ENCODE measurements at places on chromosomes 7 and 10.

DNA sequence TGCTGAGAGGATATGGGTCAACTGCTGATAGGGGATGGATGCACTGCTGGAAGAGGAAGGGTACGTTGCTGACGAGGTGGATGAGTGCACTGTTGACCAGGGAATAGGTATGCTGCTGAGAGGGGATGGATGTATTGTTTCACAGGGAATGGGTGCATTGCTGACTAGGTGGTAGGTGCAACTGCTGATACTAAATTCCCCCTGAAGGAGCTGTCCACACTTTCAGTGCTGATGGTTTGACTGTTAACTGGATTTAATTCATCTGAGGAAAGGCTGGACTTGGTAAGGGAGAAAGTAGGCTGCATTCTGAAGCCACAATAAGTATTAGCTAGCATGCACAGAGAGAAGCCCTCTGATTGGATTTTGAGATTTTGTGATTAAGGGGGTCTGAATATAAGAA is 1196.8 kb upstream of the PHF14 start:
- DNase-seq = no peak

GRCh38 chr10:116207690-116208089 is 65.3 kb downstream of the GFRA1 start:
- DNase-seq = no peak

DNA sequence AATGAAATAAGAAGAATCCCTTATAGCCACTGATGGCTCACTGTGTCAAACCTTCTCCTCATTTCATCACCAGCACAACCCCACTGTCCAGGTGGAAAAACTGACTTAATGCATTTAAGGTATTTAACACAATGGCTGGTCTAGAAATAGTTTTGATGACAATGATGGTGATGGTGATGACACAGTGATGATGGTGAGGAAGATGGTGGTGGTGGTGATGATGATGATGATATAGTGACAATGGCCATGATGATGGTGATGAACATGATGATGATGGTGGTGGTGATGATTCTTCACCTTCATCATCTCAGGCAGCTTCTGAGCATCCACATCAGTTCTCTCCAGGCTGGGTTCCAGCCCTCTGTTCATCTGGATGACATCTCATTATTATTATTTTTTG is 186.6 kb downstream of the TCERG1L start:
- no peak for DNase-seq

DNA sequence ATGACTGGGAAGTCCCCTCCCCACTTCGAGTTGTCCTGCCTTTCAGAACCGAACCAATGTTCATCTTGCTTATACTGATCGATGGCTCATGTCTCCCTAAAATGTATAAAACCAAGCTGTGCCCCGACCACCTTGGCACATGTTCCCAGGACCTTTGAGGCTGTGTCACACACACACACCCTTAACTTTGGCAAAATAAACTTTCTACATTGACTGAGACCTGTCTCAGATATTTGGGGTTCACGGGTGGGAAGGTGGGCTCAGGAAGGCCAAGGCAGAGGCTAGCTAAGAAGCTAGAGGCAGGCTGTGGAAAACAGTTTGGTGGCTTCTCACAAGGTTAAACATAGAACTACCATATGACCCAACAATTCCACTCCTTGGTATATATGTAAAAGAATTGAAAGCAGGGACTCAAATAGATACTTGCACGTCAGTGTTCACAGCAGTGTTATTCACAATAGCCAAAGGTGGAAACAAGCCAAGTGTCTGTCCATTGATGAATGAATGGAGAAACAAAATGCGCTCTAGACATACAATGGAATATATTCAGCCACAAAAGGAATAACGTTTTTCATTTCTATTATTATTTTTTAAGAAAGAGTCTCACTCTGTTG is 15.4 kb downstream of the PRF1 start:
- DNase-seq = no peak

GRCh38 chr10:18450298-18450697 is 201.1 kb downstream of the NSUN6 start:
- DNase-seq = no peak

- DNase-seq = no peak
Measured at GRCh38 chr7:7682861-7683260, 35.5 kb downstream of the RPA3 start.

- no peak for DNase-seq
Measured at GRCh38 chr10:129520440-129521080, 53.5 kb downstream of the MGMT start.

- no peak for DNase-seq
Measured at GRCh38 chr7:10998996-10999757, 25.5 kb downstream of the PHF14 start.

GRCh38 chr10:24114556-24114955 is 94.4 kb upstream of the KIAA1217 start:
- no peak for DNase-seq

GRCh38 chr10:117167789-117168674 is 29.3 kb upstream of the KCNK18 start:
- DNase-seq = no peak

DNA sequence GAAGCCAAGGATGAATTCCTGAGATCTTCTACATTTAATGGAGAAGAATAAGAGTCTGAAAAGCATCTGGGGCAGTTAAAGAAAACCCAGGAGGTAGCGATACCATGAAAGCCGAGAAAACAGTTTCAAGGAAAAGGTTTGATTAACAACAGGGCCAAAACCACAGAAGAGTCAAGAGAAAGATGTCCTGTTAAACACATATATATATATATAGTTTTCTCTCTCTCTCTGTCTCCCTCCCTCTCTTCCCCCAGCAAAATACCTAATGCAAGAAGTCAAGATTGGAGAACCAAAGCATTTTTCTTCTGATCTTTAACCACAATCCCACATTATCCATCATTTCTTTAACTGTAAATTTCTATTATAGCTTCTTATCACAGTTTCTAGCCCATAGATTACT is 261.4 kb downstream of the SNX13 start:
- DNase-seq = no peak

- no peak for DNase-seq
Measured at GRCh38 chr7:23486002-23486773, 15.9 kb upstream of the IGF2BP3 start.

- no peak for DNase-seq
Measured at GRCh38 chr7:67913604-67914003, 917.0 kb downstream of the TYW1 start.

DNA sequence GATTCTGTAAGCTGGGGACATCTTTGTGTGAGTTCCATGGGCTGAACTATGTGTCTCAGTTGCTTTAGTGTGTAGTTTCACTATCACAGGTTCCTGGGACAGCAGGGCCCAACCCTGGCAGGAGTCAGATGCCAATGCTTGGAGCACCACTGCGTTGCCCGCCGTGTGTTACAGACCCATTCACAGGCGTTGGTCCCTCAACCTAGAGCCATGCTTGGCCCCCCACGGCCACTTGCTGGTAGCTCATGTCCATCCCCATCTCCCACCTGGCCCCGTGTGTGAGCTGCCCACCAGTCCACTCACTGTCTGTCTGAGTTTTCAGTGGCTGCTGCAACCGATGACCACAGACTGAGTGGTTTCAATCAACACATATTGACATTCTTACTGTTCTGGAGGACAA is 546.9 kb downstream of the TCERG1L start:
- DNase-seq = no peak

- DNase-seq = peak; percentile 35
Measured at GRCh38 chr7:153193144-153193595, 433.6 kb downstream of the ACTR3B start.

GRCh38 chr7:140902303-140902953 is 22.3 kb downstream of the BRAF start:
- DNase-seq = no peak

- no peak for DNase-seq
Measured at GRCh38 chr10:92405419-92405924, 114.5 kb downstream of the MARCHF5 start.

- no peak for DNase-seq
Measured at GRCh38 chr7:139043823-139044812, 8.3 kb upstream of the ZC3HAV1L start.

All from iPS DF 6.9 (cell line).